Effector memory CD4-positive, alpha-beta T cell (primary cell): ENCODE measurements at places on chromosomes 12 and 14.
A peak's percentile ranks its signal among the peaks of the same experiment; 100 is the strongest.

DNA sequence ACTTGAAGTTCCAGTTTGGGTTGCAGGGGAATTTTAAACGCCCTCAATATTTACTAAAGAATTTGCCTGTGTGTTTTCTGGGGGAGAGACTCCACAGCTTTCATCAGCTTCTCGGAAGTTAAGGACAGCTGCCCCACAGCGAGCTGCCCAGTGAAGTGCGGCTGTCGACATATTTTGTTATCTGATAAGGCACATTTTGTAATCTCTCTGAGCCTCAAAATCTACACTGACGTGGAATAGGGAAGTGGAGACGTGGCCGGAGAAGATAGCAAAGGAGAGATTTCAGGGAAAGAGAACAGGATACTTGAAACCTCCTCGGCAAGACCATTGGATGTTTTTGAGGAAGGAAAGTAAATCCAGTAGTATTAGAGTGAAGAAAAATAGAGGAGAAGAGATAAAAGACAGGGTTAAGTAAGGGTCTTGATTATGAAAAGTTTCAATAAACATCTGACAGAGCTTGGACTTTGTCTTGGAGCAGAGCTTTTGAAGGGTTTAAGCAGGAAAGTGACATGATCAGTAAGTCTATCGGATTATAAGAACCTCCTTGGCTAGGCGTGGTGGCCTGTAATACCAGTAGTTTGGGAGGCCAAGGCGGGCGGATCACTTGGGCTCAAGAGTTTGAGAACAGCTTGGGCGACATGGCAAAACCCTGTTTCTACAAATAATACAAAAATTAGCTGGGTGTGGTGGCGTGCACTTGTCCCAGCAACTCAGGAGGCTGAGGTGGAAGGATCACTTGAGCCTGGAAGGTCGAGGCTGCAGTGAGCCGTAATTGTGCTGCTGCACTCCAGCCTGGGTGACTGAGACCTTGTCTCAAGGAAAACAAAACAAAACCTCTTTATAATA lies 1.1 kb downstream of the POLR3B start:
- no peaks in the 10 kb centered on the region for H3K36me3 ChIP-seq
- H3K27me3 ChIP-seq = no peaks in the 10 kb centered on the region
- H3K4me1 ChIP-seq = peaks cover 7% of the 10 kb centered on the region
- peak overlapping the region; percentile 84 for H3K4me3 ChIP-seq

- no peaks in the 10 kb centered on the region for H3K36me3 ChIP-seq
- no peaks in the 10 kb centered on the region for H3K27me3 ChIP-seq
- H3K4me3 ChIP-seq = no peak overlapping the region
- DNase-seq = no peak
Measured at GRCh38 chr14:59308673-59309072, 120.2 kb downstream of the DAAM1 start.

DNA sequence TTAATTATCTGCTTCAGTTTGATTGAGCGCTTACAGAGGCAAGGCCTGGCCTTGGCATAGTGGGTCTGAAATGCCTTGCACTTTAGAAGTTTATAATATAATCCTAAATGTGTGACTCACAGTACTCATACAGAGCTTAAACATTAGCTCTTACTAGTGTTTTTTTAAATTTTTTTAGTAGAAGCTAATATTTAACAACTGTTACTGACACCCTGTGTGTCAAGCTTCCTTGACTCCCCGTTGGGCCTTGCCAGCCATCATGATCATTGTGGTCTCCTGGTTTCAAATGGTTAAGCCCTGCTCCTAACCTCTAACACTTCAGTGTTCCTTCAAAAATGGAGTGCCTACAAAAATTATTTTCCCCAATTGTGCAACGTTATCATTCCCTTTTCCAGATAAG lies 126.9 kb downstream of the GALC start:
- H3K27ac ChIP-seq = no peak overlapping the region
- H3K4me1 ChIP-seq = no peaks in the 10 kb centered on the region
- no peak for DNase-seq
- H3K4me3 ChIP-seq = no peak overlapping the region

DNA sequence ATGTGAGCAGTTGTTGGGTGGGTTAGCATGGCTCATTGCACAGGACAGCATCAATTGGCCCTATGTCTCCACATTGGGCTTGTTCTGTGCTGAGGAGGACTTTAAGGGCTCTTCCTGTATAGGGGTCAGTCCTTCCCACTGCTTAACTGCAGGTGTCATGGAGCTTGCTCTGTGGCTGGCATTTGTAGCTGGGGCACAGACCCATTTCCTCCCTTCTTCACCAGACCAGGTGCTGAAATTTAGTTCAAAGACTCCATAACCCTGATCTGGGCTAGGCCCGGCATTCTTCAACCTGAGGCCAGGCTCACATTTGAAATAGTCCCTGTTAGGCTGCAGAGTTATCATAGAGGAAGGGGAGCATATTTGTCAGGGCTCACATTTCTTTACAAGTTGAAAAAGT lies 12.8 kb downstream of the CHST11 start:
- H3K4me1 ChIP-seq = peaks cover 60% of the 10 kb centered on the region
- no peak overlapping the region for H3K4me3 ChIP-seq
- H3K27me3 ChIP-seq = no peaks in the 10 kb centered on the region
- H3K27ac ChIP-seq = no peak overlapping the region
- no peak for DNase-seq

DNA sequence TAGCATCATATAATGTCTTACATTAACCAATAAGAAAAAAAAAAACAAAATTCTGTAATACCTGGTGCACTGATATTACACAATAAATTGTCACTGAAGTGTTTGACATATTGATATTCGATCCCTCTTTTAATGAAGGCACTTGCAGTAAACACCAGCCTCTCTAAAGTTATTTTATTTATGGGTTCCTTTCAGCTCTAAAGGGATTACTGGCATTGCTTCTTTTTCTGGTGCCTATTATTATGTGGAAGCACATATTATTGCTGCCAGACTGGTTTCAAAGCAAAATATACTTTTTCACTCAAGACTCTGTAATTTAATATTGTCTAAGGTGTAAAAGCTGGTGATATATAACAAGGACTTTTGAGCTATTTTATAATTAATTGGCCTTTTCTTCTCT lies 1090.5 kb downstream of the TRHDE start:
- no peaks in the 10 kb centered on the region for H3K4me1 ChIP-seq
- no peak overlapping the region for H3K4me3 ChIP-seq
- H3K27me3 ChIP-seq = no peaks in the 10 kb centered on the region
- no peak for DNase-seq
- no peak overlapping the region for H3K27ac ChIP-seq
- no peaks in the 10 kb centered on the region for H3K36me3 ChIP-seq

GRCh38 chr12:80752464-80752863 lies 35.8 kb downstream of the MYF5 start:
- H3K4me3 ChIP-seq = no peak overlapping the region
- no peaks in the 10 kb centered on the region for H3K4me1 ChIP-seq

DNA sequence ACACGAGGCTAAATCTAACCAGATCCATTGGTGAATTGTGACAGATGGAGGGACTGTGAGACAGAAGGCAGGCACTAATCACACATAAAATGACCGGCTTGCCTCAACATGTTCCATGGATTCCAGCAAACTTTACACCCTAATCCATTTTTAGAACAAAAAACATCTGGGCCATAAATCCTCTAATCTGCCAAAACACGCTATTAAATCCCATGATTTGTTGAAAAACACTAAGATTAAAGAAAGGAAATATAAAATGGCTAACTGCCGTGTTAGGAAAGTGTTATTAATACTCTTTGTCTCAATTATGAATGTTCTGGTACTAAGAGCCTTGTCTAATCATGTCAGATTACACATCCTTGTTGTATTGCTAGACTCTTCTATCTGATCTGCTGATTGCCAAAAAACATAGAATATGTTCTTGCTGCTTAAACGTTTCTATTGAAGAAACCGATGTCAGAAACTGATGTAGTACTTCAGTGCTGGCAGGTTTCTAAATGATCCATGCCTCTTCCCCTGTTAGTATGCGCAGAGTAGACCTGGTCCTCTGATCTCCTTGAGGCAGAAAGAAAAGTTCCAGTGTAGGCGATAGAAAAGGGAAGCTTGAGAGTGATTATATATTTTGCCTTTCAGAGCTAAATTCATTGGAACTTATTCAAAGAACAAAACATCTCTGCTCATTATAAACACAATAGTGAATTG lies 384.9 kb downstream of the SOX5 start:
- no peak overlapping the region for H3K27ac ChIP-seq
- H3K27me3 ChIP-seq = no peaks in the 10 kb centered on the region
- no peak overlapping the region for H3K4me3 ChIP-seq

DNA sequence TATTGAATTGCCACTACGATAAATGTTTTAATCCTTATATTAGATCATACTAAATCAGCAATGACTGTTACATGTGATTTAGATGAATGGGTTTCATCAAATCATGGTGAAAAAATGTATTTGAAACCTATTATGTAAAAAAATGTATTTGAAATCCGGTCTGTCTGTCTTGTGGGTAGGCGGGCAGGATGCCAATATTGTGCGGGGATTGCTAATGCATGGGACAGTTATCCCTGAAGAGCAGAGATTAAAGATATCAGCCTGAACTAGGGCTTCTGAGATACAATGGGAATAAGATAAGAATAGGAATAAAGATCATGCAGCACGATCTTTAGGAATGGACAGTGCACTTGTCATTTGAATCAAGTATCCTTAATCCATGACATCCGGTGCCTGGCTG lies 134.0 kb downstream of the PRKCH start:
- H3K36me3 ChIP-seq = peaks cover 66% of the 10 kb centered on the region
- no peak overlapping the region for H3K27ac ChIP-seq
- peaks cover 61% of the 10 kb centered on the region for H3K4me1 ChIP-seq
- no peak for DNase-seq

GRCh38 chr14:60064491-60065072 lies 27.1 kb upstream of the PCNX4 start:
- no peak overlapping the region for H3K27ac ChIP-seq
- H3K4me1 ChIP-seq = no peaks in the 10 kb centered on the region
- H3K4me3 ChIP-seq = no peak overlapping the region
- DNase-seq = no peak
- no peaks in the 10 kb centered on the region for H3K27me3 ChIP-seq

DNA sequence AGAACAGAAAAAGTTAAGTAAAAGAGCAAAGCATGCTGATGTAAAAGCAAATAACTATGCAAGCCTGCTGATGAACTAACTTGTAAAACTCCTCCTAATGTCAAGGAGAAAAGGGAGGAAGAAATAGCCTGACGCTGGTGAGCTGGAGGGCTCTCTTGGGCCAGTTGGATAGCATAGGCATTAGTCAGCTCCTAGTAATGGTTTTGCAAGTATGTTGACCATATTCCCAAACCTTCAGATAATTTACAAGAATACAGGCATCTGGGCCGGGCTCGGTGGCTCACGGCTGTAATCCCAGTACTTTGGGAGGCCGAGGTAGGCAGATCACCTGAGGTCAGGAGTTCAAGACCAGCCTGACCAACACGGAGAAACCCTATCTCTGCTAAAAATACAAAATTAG lies 871.4 kb downstream of the C12orf50 start:
- H3K27ac ChIP-seq = no peak overlapping the region
- no peaks in the 10 kb centered on the region for H3K27me3 ChIP-seq
- DNase-seq = no peak
- H3K4me1 ChIP-seq = no peaks in the 10 kb centered on the region
- H3K4me3 ChIP-seq = no peak overlapping the region

DNA sequence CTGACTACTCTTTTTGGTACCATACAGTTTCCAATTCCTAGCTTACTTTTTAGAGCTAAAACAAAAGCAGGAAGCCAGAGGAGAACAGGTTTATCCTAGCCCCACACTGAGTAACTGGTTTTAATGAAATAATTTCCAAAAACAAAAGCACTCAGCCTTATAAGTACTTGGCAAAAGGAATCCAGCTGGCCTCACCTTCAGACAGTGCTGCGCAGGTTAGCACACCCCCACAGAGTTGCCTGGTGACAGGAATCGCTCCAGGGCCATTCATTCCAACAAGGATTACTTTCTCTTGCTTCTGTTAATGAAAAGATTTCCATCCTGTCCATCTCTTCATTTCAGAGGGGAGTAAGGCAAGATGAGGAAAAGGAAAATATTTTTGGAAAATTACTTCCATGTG lies 84.6 kb downstream of the SCFD1 start:
- H3K4me1 ChIP-seq = no peaks in the 10 kb centered on the region
- no peak overlapping the region for H3K27ac ChIP-seq
- no peaks in the 10 kb centered on the region for H3K27me3 ChIP-seq

- no peak for DNase-seq
- H3K27ac ChIP-seq = no peak overlapping the region
- no peaks in the 10 kb centered on the region for H3K36me3 ChIP-seq
- no peaks in the 10 kb centered on the region for H3K4me1 ChIP-seq
Measured at GRCh38 chr14:72014486-72014885, 82.3 kb downstream of the RGS6 start.

GRCh38 chr14:28983279-28983678 lies 216.7 kb downstream of the FOXG1 start:
- no peaks in the 10 kb centered on the region for H3K27me3 ChIP-seq
- no peak overlapping the region for H3K4me3 ChIP-seq
- H3K36me3 ChIP-seq = no peaks in the 10 kb centered on the region
- no peaks in the 10 kb centered on the region for H3K4me1 ChIP-seq

DNA sequence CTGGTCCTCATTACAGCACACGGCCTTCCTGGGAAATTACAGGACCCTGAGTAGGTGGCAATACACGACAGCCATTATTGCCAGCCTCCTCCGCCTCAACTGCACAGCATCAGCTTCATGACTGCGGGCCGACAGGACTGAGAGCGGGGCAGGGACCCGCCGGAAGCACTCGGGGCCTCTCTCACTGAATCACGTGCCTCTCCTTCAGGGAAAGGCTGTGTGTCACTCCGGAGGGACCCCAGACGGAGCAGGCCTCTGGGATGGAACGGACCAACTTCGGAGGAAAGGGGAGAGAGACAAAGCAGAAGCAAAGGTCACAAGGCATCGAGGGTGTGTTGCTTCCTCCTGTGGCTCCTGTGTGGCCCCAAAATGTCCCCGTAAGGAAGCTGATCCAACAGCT lies 90.0 kb downstream of the RNF34 start:
- no peaks in the 10 kb centered on the region for H3K4me1 ChIP-seq
- H3K4me3 ChIP-seq = no peak overlapping the region
- H3K27ac ChIP-seq = no peak overlapping the region
- peaks cover 14% of the 10 kb centered on the region for H3K36me3 ChIP-seq

DNA sequence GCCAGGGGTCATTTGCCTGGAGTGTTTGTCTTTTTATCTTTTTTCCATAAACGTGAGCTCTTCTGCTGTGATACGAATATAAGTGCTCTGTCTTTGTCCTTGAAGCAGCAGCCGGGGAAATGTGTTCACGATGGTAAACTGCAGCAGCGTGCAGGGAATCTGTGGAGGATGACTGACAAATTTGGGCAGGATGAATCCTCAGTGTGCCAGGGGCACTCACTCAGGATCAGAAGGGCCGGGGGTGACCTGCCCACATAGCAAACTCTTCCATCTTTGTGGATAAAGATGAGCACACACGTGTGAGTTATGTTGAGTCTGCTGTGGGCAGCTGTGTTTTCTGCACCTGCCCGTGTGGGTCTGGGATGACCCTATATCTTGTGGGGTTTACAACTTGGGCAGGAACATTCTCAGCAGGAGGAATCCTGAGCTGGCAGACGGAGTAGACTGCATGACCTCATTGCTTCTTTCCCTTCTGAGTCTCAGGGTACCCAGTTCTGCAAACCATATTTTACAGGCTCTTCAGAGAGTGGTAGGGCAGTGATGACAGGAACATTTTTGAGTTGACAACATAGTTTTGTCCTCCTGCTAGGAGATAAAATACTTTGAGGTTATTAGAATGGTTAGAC lies 711 bp downstream of the ANO4 start:
- H3K4me3 ChIP-seq = no peak overlapping the region
- no peaks in the 10 kb centered on the region for H3K36me3 ChIP-seq
- no peaks in the 10 kb centered on the region for H3K27me3 ChIP-seq
- no peaks in the 10 kb centered on the region for H3K4me1 ChIP-seq
- H3K27ac ChIP-seq = no peak overlapping the region
